Natural killer cell (primary cell): ENCODE measurements at places on chromosomes 12 and 14.

DNA sequence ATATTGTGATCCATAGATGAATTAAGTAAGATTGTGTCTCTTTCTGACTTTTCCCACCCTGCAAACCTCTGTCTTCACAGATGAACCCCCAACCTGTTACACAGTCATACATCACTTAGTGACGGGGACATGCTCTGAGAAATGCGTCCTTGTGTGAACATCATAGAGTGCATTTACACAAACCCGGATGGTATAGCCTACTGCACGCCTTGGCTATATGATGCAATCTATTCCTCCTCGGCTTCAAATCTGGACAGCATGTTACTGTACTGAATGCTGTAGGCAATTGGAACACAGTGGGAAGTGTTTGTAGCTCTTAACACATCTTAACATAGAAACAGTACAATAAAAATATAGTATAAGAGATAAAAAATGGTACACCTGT is 7.4 kb upstream of the TESPA1 start:
- no peak for DNase-seq
- peaks cover 8% of the 10 kb centered on the region for H3K4me1 ChIP-seq
- no peaks in the 10 kb centered on the region for H3K27me3 ChIP-seq
- no peak overlapping the region for H3K4me3 ChIP-seq
- peak overlapping the region; percentile 67 for H3K27ac ChIP-seq
- H3K36me3 ChIP-seq, result no peaks in the 10 kb centered on the region

- H3K27me3 ChIP-seq, result no peaks in the 10 kb centered on the region
- H3K36me3 ChIP-seq, result no peaks in the 10 kb centered on the region
- DNase-seq, result peak; percentile 27
- H3K27ac ChIP-seq, result no peak overlapping the region
These were observed 167.6 kb downstream of the SLC41A2 start for GRCh38 chr12:104790296-104791125.

- H3K4me3 ChIP-seq, result no peak overlapping the region
- no peak overlapping the region for H3K27ac ChIP-seq
- DNase-seq, result no peak
- H3K4me1 ChIP-seq, result peaks cover 95% of the 10 kb centered on the region
- no peaks in the 10 kb centered on the region for H3K27me3 ChIP-seq
These were observed 83.2 kb downstream of the PITPNM2 start for GRCh38 chr12:123067654-123068053.

DNA sequence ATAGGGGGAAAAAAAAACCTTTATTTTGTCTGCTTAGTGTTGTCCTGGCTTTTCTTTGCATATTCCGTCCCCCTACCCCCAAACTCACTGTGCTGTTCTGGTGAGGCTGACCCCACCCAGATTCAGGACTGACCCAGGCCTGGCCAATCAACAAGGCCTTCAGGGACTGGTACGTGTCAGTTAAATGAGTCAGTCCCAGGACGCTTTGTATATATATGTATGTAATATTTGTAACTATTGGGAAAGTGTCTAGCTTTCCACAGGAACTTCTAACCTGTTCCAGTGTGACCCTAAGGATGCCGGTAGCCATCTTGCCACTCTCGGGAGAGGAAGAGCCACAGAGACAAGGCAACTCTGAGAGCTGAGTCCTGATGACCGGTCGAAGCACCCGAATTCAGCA is 107.4 kb downstream of the VCPKMT start:
- H3K27me3 ChIP-seq, result no peaks in the 10 kb centered on the region
- no peaks in the 10 kb centered on the region for H3K36me3 ChIP-seq
- H3K4me1 ChIP-seq, result peaks cover 9% of the 10 kb centered on the region
- no peak for DNase-seq

GRCh38 chr12:94766397-94766796 is 116.0 kb upstream of the TMCC3 start:
- no peaks in the 10 kb centered on the region for H3K27me3 ChIP-seq
- no peak overlapping the region for H3K27ac ChIP-seq
- DNase-seq, result no peak
- H3K36me3 ChIP-seq, result no peaks in the 10 kb centered on the region
- H3K4me3 ChIP-seq, result no peak overlapping the region

DNA sequence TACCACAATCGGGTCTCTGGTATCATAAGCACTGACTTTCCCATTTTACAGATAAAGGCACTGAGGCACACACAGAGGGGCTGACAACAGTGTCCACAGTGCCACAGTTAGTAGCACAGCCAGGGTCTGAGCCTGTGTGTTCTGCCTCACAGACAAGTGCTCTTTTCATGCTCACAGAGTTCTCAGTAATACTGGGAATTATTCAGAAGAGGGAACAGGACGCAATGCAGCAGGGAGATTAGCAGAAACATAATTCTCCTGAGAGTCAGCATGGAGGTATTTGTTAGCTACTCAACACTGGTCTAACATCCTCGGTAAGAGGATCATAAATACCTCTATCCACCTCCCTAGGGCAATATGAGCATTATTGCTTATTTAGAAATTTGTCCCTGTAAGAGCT is 219.3 kb upstream of the EEA1 start:
- DNase-seq, result no peak
- no peaks in the 10 kb centered on the region for H3K27me3 ChIP-seq
- H3K36me3 ChIP-seq, result no peaks in the 10 kb centered on the region
- H3K4me1 ChIP-seq, result no peaks in the 10 kb centered on the region
- no peak overlapping the region for H3K27ac ChIP-seq

DNA sequence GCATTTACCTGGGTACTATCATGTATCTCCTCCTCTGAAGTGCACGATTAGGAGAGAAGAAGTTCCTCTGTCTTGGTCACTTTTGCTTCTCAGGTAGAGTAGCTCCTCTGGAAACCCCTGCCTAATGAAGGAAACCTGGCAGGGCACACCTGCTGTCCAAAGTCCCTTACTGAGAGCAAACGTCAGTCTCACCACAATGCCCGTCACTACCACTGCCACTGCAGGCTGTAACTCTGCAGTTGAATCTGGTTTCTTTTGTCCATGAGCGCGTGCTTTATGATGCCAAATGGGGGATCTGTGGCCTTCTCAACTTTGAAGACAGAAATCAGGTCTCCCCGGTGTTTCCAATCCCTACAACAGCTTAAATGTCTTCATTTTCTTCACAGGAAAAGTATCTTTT is 1068.6 kb downstream of the BCL11B start:
- H3K4me3 ChIP-seq, result no peak overlapping the region
- no peak for DNase-seq
- H3K27ac ChIP-seq, result no peak overlapping the region

DNA sequence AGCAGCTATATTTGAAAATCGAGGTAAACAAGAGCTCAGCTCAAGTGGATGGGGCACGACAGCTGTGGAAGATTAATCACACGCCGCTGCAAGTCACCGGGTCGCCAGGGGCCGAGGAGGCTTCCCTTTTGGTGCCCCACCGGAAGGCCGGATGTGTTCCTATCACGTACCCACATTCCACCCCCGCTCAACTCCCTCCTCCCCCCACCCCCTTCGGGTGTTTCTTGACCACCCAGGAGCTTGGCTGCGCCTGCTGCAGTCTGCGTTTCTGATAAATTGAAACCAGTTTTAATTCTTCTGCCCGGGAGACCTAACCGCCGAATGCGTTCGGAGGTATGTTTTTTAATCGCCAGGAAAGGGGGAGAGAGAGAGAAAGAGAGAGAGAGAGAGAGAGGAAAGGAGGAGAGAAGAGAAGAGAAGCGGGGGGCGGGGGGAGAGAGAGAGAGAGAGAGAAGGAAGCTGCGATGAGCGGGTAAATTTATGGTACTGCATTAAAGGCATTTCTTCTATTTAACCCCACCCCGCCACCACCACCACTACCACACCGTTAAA is 1.8 kb downstream of the SLC8A3 start:
- H3K4me1 ChIP-seq, result peaks cover 22% of the 10 kb centered on the region
- no peak overlapping the region for H3K27ac ChIP-seq
- no peaks in the 10 kb centered on the region for H3K36me3 ChIP-seq
- peak overlapping the region; percentile 33 for H3K4me3 ChIP-seq
- peaks cover 22% of the 10 kb centered on the region for H3K27me3 ChIP-seq
- no peak for DNase-seq

DNA sequence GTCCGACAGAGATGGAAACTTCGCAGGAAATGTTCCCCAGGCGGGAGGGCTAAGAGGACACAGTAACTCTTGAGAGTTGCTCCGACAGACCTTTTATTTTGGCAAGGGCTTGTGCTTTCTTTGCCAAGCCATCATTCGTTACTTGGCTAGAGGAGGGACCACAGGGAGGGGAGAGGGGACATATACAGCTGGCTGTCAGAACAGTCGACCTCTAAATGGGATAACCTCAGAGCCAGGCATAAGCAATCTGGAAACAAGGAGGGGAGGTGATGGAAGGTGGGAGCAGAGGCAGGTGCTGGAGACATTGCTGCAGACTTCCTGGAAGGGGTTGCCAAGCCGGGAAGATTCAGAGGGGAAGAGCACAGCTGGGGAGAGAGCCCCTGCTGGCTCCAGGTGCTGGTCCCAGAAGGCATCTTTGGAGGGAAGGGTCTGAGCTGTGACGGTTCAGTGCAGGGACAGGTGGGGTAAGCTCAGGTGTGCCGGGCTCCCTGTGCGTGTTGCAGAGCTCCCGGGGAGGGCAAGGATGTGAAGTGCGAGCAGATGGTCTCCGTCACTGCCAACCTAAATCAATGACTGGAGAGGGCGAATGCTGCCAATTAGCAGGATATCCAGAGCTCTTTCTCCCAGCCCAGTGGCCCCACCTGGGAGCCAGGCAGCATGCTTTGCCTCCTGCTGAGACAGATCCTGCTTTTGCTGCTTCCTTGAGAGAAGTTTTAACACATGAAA is 50.1 kb downstream of the CHST11 start:
- H3K27me3 ChIP-seq, result no peaks in the 10 kb centered on the region
- H3K36me3 ChIP-seq, result no peaks in the 10 kb centered on the region
- no peak overlapping the region for H3K4me3 ChIP-seq
- no peak for DNase-seq
- H3K27ac ChIP-seq, result no peak overlapping the region
- peaks cover 68% of the 10 kb centered on the region for H3K4me1 ChIP-seq

DNA sequence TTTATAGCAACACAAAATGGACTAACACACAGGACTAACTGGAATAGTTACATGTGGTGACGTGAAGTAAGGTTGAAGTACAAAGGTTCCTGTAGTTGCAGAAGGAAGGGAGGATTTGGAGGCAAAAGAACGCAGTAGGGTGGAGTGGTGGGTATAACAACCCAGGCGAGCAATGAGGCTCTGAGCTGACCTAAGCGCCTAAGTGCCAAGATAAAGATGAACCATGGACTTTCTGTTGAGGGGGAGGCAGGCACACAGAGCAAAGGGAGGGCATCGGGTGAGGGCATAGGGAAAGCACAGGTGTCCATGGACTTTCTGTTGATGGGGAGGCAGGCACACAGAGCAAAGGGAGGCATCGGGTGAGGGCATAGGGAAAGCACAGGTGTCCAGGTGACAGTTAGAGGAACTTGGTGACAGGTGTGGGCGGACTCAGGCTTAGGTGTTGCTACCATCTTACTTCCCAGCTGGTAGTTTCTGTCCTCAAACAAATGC is 15.2 kb downstream of the SCNN1A start:
- H3K27me3 ChIP-seq, result no peaks in the 10 kb centered on the region
- peaks cover 15% of the 10 kb centered on the region for H3K4me1 ChIP-seq
- H3K4me3 ChIP-seq, result no peak overlapping the region
- no peak for DNase-seq
- H3K36me3 ChIP-seq, result no peaks in the 10 kb centered on the region

DNA sequence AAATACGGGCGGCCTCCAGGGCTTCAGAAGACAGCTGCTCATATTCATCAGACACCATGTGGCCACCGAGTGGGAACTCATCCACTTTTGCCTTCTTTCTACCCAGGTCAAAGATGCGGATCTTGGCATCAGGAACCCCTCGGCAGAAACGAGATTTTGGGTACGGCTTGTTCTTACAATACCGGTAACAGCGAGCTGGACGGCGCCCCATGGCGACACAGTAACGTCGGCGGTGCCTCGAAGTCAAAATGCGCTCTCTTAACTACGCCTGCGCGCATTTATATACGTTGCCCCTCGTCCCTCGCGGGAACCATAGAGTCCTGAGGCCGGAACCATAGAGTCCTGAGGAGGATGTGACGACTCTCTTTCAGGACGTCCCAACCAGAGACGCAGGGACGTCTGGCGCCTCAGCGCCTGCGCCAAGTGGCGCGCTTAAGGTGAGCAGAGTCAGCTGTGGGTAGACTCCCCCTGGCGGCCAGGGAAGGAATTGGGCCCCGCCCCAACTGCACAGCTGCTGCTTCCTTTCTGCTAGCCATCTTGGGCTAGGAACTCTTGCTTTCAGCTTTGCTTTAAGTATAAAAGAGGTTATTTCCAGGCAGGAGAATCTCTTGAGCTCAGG is at the start of gene RPL10L:
TSS of gene RPL10L (minus strand) at position 256 of the 619 bp plus-strand sequence. CDS start at position 211, 45 bp downstream.
- H3K27me3 ChIP-seq, result no peaks in the 10 kb centered on the region
- no peak within 1 kb of the TSS for H3K27ac ChIP-seq
- H3K4me1 ChIP-seq, result no peaks in the 10 kb centered on the region
- no peak within 1 kb of the TSS for H3K4me3 ChIP-seq
- DNase-seq, result no peak
- H3K36me3 ChIP-seq, result no peaks in the 10 kb centered on the region

- H3K4me1 ChIP-seq, result peaks cover 5% of the 10 kb centered on the region
- H3K36me3 ChIP-seq, result no peaks in the 10 kb centered on the region
- H3K27me3 ChIP-seq, result no peaks in the 10 kb centered on the region
- DNase-seq, result no peak
- H3K4me3 ChIP-seq, result no peak overlapping the region
These were observed 14.7 kb downstream of the BLTP3B start for GRCh38 chr12:100127766-100128511.

DNA sequence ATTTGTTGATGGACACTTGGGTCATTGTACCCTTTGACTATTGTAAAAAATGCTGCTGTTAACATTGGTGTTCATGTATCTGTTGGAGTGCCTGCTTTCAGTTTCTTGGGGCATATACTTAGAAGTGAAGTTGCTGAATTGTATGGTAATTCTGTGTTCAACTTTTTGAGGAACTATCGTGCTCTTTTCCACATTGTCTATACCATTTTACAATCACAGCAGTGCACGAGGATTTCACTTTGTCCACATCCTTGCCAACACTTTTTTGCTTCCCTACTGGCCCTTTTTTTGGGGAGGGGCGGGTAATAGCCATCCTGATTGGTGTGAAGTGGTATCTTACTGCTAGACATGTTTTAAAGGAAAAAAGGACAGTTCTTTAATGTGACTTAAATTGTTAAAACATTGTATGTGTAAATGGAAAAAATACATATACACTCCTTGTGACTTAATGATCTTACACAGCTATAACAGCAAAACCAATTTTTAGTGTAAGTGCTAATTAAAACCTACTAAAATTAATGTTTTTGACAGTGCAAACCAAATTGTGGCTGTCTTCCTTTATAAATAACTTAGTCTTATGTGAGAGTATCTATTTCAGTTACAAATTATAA is 52.7 kb downstream of the WNK1 start:
- DNase-seq, result no peak
- no peaks in the 10 kb centered on the region for H3K27me3 ChIP-seq
- no peak overlapping the region for H3K4me3 ChIP-seq
- H3K4me1 ChIP-seq, result peaks cover 23% of the 10 kb centered on the region
- H3K27ac ChIP-seq, result peak overlapping the region; percentile 30
- no peaks in the 10 kb centered on the region for H3K36me3 ChIP-seq

GRCh38 chr12:40474630-40475029 is 217.6 kb upstream of the CNTN1 start:
- no peak overlapping the region for H3K4me3 ChIP-seq
- H3K36me3 ChIP-seq, result no peaks in the 10 kb centered on the region
- DNase-seq, result no peak
- H3K27me3 ChIP-seq, result no peaks in the 10 kb centered on the region
